ENCODE measurements at places on chromosomes 5 and 9.

DNA sequence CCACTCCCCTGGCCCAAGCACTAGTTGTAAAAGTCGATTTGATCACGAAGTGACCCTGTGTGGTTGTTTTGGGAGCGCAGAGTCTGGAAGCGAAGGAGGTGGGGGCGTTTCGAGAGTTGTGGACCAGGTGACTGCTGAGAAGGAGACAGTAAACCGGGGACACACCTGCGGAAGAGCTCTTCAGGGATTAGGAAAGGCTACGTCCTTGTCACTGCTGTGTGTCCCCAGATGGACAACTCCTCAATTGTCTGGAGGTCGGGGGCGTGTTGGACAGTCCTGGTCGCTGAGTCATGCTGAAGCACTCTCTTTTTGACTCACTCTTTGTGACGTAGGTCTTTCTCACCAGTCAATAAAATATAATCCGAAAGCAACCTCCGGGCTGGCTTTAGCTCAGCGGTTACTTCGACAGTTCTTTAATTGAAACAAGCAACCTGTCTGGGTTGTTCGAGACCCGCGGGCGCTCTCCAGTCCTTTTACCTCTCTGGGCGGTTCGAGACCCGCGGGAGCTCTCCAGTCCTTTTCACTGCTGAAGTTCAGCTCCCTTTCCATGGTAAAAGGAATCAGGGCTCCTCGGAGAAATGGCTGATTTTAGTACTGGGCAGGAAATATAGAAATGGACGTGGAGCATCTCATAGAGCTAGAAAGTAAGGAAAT lies 10.8 kb downstream of the ZMAT2 start:
- peak; percentile 86 for DNase-seq

DNA sequence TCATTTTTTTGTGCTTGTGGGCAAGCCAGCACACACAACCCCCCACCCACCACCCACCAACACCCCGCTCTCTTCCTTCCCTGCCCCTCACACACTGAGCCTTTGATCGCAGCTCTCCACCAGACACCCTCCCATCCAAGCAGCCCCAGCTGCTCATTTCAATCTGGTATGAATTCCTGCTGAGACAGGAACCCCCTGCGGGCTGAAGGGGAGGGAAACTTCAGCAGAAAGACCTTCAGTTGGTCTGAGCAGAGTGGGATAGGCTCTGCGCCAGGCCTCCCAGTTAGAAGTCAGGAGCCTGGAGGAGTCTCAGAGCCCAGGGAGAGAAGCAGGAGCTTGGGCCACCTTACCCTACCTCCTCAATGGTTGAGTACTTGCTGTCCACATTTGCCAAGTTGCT lies 7.2 kb downstream of the PCDHGC5 start:
- no peak for DNase-seq

- DNase-seq = no peak
Measured at GRCh38 chr5:147517383-147517782, 7.5 kb upstream of the DPYSL3 start.

- DNase-seq = no peak
Measured at GRCh38 chr5:156186760-156187159, 140.2 kb upstream of the SGCD start.

GRCh38 chr9:106733828-106734380 lies 129.1 kb upstream of the ZNF462 start:
- DNase-seq = no peak

DNA sequence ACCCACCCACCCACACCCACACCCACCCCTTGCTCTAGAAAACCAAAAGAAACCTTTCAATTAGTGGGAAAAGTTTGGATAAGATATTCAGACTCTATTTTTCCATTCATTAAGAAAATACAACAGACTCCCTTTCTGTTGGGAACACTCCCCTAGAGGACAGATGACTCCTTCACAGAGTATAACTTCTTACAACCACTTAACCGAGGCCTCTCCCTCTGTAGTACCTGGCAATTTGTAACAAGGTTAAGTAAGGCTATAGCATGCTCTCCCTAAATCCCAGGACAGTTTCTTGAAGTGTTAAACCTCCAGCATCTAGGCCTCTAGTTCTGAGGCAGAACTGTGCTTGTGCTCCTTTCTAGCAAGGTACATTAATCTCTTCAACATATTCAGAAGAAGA lies 75.9 kb upstream of the NR5A1 start:
- no peak for DNase-seq

GRCh38 chr9:91818647-91819403 lies 131.2 kb downstream of the ROR2 start:
- DNase-seq = no peak

GRCh38 chr5:603081-603998 lies 8.8 kb upstream of the CEP72 start:
- no peak for DNase-seq

DNA sequence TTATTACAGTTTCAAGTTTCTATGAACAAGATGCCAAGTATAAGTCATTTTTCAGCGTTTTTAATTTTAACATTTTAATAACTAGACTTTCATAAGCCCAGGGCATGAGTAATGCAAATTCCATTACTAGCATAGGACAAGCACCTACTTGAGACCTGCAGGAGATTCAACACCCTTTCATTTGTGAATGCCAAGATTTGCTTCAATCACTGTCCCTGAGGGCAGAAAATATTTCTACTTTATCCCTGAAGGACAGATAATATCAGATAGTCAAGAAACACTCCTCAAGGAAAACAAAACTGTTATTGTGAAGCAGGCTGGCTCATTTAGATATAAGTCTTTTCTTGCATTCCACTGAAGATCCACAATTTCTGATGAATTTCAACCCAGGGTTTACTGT lies 27.7 kb upstream of the ZNF622 start:
- no peak for DNase-seq

GRCh38 chr5:19706776-19707175 lies 281.2 kb downstream of the CDH18 start:
- DNase-seq = no peak

GRCh38 chr5:14143546-14143840 lies 351 bp downstream of the TRIO start:
- no peak for DNase-seq

- no peak for DNase-seq
Measured at GRCh38 chr9:124657516-124657915, 113.6 kb downstream of the NR6A1 start.

GRCh38 chr5:82881571-82882174 lies 195.5 kb downstream of the TMEM167A start:
- DNase-seq = no peak

DNA sequence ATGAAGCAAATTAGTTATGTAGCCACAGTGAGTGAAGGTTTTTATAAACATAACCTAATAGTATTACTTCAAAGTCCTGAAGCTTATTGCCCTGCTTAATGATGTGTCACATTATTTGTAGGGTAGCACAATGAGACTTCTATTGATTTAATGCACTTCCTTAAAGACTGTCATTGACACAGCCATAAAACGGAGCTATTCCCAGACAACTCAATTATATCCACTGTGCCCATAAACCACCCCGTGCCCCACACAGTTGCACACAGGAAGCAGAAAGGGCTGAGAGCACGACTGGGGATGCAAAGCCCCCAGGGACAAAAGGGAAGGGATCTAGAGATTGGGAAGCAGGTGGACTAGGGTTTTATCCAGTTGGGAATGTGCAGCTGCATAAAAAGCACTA lies 37.0 kb downstream of the TRIM32 start:
- no peak for DNase-seq

DNA sequence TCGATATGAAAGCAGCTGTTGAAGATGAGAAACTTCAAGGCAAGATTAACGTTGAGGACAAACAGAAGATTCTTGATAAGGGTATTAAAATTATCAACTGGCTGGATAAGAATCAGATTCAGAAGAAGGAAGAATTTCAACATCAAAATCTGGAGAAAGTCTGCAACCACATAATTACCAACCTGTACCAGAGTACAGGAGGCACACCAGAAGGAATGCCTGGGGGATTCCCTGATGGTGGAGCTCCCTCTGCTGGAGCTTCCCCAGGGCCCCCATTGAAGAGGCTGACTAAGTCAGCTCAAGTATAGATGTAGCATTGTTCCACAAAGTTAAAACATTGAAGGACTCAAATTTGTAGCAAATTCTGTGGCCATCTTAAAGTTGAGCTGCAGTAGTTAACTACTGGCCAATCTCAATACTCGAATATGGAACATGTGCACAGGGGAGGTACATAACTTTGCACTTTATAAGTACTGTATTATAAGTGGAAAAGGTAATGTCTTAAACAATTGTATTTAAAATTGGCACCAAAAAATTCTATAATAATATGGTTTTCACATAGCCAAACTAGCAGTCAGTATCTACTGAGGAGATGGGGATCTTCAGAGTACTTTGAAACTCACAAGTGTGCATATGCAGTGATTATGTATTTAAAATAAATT lies 237.5 kb downstream of the CHSY3 start:
- DNase-seq = no peak

DNA sequence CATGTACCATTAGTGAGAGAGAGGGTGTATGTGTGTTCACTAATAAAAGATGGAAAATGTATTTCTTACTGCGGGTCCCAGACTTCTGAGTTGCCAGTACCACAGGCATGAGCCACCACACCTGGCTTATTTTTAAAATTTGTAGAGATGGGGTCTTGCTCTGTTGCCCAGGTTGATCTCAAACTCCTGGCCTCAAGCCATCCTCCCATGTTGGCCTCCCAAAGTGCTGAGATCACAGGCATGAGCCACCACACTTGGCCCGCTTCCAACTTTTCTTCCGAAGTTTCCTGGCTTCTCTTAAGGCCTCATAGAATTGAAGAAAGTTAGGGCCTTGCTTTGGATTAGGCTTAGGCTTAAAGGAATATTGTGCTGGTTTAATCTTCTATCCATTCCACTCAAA lies 40.4 kb upstream of the F2RL2 start:
- no peak for DNase-seq

GRCh38 chr5:132406144-132406783 lies 36.8 kb downstream of the SLC22A5 start:
- no peak for DNase-seq

DNA sequence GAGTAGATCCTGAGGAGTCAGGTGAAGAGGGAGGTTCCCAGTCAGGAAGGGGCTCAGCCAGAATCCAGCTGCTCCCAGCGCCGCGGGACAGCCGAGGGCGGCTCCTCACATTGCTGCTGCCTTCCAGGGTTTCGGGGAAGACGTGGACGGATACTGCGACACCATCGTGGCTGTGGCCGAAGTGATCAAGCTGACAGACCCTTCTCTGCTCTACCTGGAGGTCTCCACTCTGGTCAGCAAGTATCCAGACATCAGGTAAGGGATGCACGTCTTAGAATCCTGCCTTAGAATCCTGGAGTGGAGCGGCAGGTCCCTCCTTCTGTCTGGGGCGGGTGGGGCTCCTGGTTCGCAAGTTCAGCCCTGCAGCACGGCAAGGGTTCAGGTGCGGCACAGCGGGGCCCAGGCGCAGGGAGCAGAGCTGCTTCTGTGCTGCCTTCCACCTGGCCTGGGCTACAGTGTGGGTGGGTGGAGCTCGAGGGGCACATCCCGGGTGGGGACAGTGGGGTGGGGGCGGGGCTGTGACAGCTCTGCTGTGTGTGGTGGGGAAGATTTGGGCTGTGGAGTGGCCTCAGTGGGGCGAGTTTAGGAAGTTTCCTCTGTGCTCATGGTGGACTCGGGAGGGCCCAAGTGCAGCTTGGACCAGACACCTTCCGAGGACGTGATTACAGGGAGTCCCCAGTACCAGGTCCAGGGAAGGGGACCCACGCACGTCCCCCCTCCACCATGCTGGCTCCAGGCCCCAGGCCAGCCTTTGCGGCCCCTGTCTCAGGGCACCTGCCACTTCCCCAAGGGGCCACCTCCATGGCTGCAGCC lies 22.8 kb downstream of the EXOC3 start:
- DNase-seq = no peak

- DNase-seq = no peak
Measured at GRCh38 chr5:143432658-143433239, 29.3 kb upstream of the NR3C1 start.

DNA sequence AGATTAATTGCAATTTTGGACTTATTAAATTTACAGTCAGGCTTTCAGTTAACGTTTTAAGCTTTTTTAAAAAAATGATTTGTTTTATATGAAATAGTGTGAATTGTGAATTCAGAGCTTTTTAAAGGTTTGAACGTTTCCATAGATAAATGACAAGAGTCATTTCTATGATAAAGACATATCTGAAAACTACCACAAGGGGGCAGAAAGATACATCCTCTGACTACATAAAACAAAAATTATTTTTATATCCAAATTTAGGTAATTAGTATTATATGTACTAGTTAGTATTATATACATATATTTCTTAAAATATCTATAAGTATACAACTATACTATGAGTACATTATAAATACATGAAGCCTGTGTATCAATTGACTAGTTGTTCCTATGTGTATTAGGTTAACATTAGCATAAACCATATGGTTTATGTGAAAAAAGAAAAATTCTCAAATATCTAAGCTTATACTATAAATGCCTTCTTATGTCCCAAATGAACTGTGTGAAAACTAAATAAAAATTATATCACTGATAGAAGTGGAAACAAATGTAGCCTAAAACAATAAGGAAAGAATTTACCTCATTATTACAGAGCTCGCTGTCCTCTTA lies 155.2 kb downstream of the MEF2C start:
- no peak for DNase-seq

DNA sequence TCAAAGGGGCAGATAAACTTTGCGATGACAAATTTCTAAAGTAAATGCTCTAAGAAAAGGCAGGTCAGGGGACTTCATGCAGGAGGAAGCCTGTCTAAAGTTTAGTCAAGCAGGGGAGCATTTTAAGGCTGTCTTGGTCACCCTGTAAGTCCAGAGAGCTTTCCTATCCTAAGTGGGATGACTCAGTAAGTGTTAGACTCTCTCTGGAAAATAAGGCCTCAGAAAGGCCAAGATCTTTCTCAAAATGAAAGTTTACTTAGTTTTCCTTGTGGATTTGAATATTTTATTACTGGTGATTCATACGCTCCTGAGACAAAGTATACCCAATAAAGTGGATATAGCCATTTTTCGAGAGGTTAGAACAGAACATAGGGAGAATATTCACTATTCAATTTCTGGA lies 806.9 kb upstream of the CDH9 start:
- DNase-seq = no peak

- DNase-seq = no peak
Measured at GRCh38 chr9:31027678-31028077, 1356.8 kb upstream of the ACO1 start.

- DNase-seq = no peak
Measured at GRCh38 chr5:73295921-73296320, 122.9 kb downstream of the TMEM174 start.

DNA sequence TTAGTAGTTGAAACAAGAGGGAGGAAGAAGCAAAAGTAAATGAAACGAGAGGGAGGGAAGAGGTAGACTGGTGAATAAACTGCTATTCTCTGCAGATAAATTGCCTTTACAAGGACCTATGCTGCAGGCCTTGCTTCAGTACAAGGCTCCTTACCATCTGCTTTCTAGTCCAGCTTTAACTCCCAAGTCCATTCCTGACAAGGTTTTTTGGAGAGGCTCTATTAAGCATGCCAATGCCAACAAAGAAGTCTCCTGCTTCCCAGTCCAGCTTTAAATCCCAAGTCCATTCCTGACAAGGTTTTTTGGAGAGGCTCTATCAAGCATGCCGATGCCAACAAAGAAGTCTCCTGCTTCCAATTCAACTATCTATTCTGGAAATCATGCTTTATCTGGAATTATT lies 244.9 kb downstream of the GABRB2 start:
- no peak for DNase-seq

DNA sequence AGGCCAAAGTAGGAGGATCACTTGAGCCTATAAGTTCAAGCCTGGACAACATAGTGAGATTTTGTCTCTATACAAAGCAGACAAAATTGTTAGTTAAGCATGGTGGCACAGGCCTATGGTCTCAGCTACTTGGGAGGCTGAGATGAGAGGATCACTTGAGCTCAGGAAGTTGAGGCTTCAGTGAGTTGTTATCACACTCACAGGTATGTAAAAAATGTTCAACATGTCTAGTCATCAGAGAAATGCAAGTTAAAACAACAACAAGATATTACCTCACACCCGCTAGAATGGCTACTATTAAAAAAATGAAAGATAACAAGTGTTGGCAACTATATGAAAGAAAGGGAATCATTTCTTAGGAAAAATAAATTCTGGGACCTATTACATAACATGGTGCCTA lies 341.5 kb upstream of the ST8SIA4 start:
- no peak for DNase-seq

All from NCI-H526 (cell line).